ENCODE measurements at places on chromosomes 1 and 21.

- DNase-seq, result no peak
These were observed 29.9 kb upstream of the DDAH1 start for GRCh38 chr1:85494904-85495266.

DNA sequence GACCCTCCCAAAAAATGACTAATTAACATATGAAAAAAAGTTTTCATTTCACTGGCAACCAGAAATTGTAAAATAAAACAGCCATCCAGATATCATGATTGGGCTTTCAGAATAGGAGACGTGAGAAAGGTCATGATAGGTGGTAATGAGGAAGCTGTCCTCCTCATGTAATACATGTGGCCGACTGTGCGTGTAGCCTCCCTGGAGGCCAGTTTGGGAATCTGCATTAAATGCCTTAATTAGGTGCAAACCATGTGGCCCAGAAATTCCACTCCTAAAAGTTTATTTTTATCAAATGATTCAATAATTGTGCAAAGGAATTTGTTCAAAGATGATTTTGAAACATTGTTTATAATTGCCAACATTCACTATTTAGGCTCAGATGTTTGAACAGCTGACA is 127.6 kb upstream of the C1orf105 start:
- no peak for DNase-seq

- DNase-seq, result peak; percentile 18
These were observed 30.8 kb downstream of the CAPZB start for GRCh38 chr1:19454265-19455146.

- DNase-seq, result no peak
These were observed 1470.7 kb downstream of the NCAM2 start for GRCh38 chr21:22468893-22469292.

GRCh38 chr1:42046761-42047507 is 106.3 kb upstream of the GUCA2B start:
- no peak for DNase-seq

GRCh38 chr1:77446841-77447555 is 165.2 kb downstream of the AK5 start:
- DNase-seq, result no peak

DNA sequence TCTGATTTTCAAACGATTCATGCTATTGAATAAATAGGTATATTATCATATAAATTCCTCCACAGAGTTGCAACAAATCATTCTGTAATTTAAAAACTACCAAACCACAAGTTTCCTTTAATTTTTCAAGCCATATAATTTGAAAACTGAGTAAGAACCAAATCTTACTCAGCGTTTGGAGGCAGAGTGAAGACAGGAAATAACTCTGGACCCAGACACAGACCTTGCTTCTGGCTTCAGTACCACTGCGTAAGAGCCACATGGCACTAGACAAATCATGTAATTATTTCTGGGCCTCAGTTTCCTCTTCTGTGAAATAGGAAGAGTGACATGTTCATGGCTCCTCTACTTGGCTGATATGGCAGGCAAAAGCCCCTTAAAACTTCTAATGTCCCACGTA is 82.4 kb downstream of the SMYD2 start:
- no peak for DNase-seq

DNA sequence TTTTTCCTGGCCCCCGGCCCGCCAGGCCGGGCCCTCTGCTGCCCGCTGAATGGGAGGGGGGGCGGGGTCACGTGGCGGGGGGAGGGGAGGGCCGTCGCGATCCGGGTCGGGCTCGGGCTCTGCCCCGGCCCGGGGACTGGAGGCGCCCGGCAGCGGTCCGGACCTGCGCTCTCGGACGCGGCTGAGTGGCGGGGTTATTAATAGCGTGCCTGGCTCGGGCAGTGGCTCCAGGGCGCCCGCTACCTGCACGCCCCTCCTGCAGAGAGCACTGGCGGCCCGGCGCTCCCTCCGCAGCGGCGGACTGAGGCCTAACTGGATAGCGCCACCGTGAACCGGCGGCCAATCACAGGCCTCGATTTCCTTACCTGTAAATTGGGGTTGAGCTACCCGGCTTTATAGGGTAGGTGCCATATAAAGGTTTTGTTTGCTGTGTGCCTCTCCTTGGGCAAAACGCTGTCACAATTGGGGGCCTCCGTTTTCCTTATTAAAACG is 28.1 kb downstream of the AHDC1 start:
- no peak for DNase-seq

- no peak for DNase-seq
These were observed 119.0 kb upstream of the USH2A start for GRCh38 chr1:216542263-216542662.

- no peak for DNase-seq
These were observed 70.7 kb downstream of the COL24A1 start for GRCh38 chr1:86085741-86086409.

- no peak for DNase-seq
These were observed 7.9 kb downstream of the ALX3 start for GRCh38 chr1:110062612-110063011.

- no peak for DNase-seq
These were observed 28.0 kb upstream of the RERE start for GRCh38 chr1:8845104-8846097.

- peak; percentile 28 for DNase-seq
These were observed 600.5 kb downstream of the USP25 start for GRCh38 chr21:16330082-16330907.

Measured in stimulated activated naive CD4-positive, alpha-beta T cell (primary cell).